ENCODE measurements at places on chromosomes 11 and 22.

- no peak for DNase-seq
These were observed 8.5 kb downstream of the MARK2 start for GRCh38 chr11:63847363-63847762.

GRCh38 chr11:86372586-86372985, 2.1 kb upstream of the CCDC81 start:
- DNase-seq: no peak

- no peak for DNase-seq
These were observed 412.5 kb upstream of the DDI1 start for GRCh38 chr11:103623933-103624332.

DNA sequence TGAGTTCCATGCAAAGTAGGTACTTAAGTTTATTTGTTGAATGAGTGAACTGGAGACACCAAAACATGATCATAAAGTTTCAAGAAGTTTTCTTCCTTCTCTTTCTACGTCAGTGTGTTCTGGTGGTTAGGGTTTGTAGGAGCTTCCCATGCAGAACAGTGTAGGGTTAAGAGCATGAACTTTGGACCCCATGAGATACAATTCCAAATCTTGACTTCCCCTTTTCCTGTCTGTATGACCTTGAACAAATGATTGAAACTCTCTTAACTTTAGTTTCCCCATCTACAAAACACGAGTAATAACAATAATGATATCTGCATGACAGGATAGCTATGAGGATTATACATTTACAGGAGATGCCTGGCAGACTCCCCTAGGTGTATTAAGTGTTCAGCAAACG, 41.0 kb upstream of the TENM4 start:
- DNase-seq: no peak

DNA sequence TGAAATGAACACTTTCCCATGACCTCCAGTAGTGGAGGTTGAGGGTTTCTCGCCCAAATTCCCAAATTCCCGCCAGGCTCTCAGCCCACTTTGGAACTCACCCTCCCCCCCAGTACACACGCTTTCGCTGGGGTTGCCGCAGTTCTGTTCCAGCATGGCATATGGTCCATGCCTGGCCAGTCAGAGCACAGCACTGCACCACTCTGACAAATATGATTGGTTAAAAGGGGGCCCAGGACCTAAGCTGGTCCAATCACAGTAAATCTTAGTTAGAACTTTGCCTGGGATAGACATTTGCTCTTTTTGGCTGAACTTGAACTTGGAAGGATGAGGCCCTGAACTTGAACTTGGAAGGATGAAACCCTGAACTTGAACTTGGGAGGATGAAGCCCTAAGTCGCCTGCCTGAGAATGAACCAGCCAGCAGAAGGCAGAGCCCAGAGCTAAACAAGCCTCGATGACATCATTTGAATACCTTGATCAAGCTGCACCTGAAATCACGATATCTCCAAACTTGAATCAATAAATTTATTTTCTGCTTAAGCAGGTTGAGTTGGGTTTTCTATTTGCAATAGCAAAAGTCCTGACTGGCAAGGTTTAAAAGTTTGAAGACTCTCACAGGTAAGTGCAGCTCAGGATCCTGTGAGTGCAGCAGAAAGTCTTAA, 12.6 kb upstream of the SSTR3 start:
- no peak for DNase-seq

- peak; percentile 65 for DNase-seq
These were observed 131.9 kb downstream of the ADAMTS15 start for GRCh38 chr11:130580372-130580771.

- DNase-seq: no peak
These were observed 52.2 kb downstream of the JAM3 start for GRCh38 chr11:134120921-134121526.

- DNase-seq: no peak
These were observed 2.7 kb downstream of the C2CD2L start for GRCh38 chr11:119109843-119110242.

DNA sequence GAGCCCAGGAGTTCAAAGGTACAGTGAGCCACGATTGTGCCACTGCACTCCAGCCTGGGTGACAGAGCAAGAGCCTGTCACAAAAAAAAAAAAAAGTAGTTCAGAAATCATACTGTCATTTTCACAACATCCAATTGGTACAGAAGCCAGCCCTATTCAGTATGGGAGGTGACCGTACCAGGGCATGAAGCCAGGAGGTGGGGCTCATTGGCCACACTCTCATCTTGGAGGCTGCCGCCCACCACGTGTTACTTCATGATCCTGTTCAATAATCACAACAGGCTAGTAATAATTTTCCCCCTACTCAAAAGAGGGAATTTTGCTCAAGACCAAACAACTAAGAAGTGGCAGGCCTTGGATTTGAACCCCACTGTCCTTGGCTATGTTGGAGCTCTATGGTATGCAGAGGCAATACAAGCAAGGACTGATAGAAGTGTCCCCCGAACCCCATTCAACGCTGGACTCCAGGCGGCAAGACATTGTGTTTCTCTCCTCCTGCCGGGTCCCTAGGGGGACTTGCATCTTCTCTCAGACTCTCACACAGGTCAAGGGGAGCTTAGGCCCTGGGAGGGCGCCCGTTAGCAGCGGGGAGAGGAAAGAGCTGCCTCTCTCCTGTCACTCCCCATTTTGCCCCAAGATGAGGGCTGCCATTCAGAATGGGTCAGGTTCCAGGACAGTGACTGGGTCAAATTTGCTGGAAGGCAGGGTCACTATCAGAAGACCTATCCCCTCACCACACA, 40.2 kb upstream of the EMID1 start:
- DNase-seq: no peak

DNA sequence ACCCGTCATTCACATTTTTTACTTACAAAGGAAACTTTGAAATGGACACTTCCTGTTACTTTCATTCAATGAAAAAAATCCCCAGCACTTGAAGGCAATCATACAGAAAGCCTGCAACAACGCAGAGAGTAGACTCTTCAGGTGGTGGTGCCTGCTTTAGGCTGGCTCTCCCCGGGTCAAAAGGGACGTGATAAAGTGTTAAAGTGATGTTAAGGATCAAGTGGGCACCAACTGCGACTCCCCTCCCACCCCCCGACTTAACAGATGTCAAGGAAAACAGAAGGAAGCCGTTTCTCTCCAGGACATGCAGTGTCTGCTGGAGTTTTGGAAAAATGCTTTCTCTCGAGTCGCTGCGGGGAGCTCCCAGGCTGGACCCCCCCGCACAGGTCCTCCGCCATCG, 414 bp upstream of the PNPLA3 start:
- no peak for DNase-seq

GRCh38 chr11:127052404-127052803, 51.8 kb upstream of the KIRREL3 start:
- no peak for DNase-seq

- no peak for DNase-seq
These were observed 41.4 kb upstream of the PHF21A start for GRCh38 chr11:46162700-46163099.

DNA sequence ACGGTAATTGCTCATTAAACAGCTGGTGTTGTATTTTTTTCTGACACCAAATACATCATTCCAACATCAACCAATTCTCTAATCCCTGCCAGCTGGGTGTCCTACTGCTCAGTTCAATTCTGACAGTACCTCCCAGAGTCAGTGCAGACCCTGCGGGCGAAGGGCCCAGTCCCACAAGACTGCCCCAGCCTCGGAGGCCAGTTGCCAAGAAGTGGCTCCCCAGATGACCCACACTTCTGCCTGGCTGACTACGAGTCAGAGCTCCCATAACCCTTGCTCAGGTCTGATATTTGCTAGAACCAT, 147.2 kb downstream of the CTTN start:
- DNase-seq: peak; percentile 71

GRCh38 chr11:64857485-64857884, 13.0 kb upstream of the CDC42BPG start:
- DNase-seq: no peak

DNA sequence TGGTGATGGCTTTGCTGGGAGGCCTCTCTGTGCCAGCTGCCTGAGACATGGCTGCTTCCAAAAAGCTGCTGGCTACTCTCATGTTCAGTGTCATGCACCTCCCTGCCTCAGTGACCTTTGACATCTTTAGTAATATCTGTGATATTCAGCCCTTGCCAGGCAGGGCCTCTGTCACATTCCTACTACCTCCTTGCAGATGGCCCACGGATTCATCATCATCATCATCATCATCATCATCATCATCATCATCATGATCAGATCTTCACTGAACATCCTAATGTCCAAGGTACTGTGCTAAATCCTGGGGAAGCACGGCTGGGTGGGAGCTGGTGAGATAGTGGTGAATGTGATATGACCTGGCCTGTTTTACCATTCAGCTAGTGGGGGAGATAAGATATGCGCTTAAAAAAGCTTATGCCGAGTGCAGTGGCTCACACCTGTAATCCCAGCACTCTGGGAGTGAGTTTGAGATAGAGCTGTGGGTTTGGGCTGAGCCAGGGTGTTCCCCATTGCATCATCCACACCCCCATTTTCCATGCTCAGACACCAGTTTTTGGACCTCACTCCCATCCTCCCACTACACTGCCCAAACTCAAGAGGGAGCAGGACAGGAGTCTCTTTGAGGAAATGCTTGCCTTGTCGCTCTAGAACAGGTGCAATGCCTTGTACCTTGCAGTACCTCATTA, 17.1 kb upstream of the TMPRSS13 start:
- no peak for DNase-seq

DNA sequence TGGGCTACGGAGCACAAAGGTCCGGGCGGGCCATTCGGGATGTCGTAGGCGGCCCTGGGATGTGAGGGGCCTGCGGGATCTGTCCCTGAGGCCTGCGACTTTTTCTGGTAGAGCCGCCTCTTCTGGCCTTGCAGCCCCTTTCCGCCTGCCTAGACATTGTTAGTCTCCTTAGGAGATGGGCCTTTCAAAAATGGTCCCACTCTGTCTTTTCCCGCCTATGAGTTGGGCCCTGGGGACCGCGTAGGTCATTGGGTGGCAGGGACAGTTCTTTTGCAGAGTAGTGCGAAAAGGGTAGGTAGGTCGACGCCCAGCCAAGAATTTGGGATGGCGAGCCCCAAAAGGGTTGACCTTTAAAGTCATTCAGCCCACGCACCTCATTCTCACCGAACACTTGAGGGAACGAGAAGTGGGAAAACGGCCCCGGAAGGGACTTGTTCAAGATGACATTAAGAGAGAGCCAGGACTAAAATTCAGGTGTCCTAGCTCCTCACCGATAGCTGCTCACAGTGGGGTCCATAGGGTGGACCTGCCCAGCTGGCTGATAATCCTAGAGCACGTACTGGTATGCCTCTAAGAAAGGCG, 785 bp downstream of the OTUB1 start:
- no peak for DNase-seq

DNA sequence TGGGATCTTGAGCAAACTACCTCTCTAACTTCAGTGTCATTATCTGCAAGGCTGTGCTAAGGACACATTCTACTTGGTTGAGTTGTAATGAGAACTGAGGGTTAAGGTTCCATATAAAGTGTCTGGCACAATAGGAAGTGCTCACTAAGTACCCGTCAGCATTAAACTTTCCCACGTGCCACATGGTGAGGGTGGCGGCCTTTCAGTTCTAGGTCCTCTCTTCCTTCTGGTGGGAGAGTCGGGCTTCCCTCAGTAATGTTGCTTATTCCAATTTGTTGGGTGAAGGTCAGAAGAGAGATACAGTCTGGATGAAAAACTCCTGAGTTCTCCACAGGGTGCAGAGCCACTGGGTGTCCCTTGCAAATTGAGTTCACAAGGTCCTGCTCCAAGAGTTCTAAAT, 4.6 kb upstream of the CD6 start:
- DNase-seq: no peak

GRCh38 chr11:64035576-64035975, at the start of gene FLRT1:
FLRT1 (plus strand) TSS chr11:64035931; CDS start chr11:64116268, 80,337 bp downstream.
- no peak for DNase-seq

DNA sequence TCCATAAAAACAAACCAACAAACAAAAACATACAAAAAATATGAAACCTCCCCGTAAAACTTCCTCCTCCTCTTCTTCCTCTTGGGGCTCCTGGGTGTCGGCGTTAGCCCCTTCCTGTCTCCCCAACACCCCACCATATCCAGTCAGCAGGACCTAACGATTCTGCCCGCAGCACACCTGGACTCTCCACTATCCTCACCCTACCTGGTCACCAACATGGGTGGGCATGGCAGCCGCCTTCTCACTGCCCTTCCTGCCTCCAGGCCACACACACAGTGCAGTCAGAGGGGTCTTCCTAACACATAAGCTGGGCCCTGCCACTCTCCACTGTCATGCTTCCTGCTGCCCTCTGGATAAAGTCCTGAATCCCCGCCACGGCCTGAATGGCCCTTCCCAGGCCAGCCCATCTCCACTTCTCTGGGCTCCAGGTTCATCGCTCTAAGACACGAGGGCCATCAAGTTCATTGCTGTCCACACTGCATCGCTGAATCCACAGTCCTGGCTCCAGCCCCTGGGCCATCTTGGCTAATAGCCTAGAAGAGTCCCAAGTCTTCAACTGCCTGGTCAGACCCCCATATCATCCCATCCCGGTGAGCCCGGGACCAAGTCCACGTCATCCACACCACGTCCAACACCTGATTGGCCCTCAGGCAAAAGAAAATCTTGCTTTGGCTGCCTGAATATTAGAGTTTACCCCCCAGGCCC, 76.2 kb downstream of the IGLL1 start:
- no peak for DNase-seq

GRCh38 chr11:64132191-64132771, 33.6 kb downstream of the MACROD1 start:
- peak; percentile 95 for DNase-seq

DNA sequence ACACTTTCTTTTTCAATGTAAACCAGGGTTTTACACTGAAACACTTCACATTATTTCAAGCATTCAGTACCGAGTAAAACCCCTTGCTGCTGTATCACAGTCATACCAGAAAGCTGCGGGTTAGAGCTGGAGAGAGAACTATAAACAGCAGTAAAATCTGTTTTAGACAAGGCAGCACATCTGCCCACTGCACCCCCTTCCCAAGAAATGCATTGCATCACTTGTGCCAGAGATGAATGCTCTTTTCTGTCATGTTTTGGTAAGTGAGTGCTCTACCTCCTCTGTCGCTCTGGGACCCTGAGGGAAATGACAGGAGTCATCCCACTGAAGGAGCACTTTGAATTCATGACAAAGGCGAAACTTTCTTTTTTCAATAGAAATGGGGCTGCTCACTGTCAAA, 107.2 kb downstream of the MAML2 start:
- DNase-seq: no peak

DNA sequence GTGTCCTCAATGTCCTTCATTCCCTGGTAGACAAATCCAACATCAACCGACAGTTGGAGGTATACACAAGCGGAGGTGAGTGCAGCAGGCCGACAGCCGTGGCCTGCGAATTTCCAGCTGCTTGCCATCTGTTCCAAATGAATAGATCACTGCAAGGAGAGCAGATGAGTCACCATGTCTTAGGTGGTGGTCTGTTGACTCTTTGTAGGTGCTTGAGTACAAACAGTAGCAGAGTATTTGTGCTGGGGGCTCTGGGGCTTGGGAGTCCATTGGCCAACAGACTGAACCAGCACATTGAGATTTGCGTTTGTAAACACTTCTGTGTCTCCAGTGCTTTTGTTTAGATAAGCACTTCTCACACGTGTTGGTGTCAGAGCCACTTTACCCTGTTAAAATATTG, 21.1 kb downstream of the EIF3L start:
- peak; percentile 9 for DNase-seq

- DNase-seq: no peak
These were observed 5.4 kb upstream of the DNAJB13 start for GRCh38 chr11:73945396-73945795.
